ENCODE measurements at places on chromosomes 7 and 10.
A peak's percentile ranks its signal among the peaks of the same experiment; 100 is the strongest.

GRCh38 chr7:151013733-151014497 is 10.4 kb downstream of the ATG9B start:
- DNase-seq = peak; percentile 80

GRCh38 chr7:154856733-154857132 is 146.2 kb downstream of the PAXIP1 start:
- DNase-seq = no peak

DNA sequence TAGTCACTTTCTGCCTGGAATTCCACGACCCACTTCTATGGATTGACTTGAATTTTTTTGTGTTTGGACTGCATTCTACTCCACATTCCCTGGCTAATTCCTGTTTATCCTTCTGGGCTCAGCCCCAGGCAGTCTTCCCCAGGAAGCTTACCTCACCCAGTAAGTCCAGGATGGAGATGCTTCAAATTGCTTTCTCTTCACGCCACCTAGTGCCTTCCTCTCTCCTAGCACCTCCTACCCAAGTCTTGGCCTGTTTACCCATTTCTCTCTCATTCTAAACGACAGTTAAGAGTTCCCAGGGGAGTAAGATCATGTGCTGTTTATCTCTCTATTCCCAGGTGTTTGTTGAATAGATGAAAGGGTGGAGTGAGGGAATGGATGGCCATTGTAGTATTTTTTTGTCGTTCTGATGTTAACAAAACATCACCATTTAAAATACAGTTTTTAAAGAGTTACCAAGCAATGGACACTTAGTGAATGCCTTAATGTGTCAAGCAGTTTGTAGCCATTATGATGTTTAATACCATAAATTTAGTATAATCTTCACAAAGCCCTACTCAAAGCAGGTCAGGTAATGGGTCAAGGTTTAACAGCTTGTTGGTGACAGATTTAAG is 45.5 kb upstream of the TARP start:
- no peak for DNase-seq

DNA sequence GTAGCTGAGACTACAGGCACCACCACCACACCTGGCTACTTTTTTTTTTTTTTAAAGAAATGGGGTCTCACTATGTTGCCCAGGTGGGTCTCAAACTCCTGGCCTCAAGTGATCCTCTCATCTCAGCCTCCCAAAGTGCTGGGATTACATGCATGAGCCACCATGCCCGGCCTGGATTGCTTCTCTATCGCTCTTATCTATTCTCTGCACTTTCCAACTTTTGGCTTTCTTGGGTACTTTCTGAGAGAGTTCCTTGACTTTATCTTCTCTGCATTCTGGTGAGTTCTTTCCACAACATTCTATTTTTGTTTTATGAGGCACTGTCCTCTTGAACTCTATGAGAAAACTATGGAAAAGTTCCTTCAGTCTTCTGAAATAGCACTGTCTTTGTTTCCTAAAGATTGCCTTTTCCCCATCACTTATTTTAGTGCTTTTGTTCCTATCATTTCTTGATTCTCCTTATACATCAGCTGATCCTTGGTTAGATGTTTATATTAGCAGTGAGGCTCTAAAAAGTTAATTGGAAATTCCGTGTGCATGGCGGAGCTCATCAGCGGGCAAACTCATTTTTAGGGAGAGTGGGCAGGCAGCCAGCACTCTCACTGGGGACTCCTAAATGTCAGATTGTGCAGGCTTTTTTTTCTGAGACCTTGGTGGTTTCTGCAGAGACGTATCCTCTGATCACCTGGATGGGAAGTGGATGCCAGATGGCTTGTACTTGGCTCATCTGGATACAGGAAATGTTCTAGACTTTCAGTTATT is 43.9 kb downstream of the HIP1 start:
- no peak for DNase-seq

DNA sequence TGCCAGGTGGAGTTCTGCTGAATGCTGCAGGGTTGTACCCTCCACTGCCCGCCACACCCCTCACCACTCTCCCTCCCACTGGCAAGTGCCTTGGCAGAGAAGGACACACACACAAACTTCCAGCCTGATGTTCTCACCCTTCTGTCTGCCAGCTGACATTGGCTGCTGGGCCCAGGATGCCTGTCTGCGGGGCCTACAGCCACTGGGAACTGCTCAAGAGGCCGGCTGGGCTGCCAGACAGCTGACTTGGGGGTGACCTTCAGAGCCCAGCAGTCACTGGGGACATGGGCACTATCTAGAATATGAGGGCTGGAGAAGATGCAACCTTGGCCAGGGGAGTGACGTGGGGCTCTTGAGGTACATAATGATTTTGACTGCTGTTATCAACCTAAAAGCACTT is 157.1 kb downstream of the SH3PXD2A start:
- DNase-seq = no peak

DNA sequence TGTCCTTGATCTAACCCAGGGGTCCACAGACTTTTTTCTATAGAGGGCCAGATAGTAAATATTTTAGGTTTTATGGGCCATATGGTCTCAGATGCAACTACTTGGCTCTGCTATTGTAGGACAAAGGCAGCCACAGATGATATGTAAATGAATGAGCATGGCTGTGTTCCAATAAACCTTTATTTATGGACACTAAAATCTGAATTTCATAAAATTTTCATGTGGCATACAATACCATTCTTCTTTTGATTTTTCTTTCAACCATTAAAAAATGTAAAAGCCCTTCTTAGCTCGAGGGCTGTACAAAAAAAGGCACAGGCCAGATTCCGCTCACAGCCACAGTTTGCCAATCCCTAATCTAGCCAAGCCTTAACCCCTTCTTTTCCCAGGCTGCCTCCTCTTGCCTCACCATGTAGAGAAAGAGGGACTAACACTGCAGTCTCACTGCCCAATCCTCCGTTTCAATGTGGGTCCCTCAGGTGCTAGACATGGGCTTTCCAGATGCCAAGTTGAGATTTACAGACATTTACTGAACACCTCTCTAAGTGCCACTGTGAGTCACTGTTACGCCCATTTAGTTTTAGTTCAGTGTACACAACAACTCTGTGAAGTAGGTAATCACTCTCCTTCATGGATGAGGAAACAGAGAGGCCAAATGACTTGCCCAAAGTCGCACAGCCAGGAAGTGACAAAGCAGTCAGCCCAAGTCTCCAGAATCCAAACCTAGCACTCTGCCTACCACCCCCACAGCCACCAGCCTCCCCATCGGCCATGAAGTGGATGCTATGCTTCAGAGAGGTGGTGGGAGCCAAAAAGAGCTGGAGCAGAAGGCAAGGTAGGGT is 132.6 kb upstream of the PDLIM1 start:
- DNase-seq = no peak

GRCh38 chr10:201328-201771 is 66.1 kb downstream of the ZMYND11 start:
- no peak for DNase-seq

- no peak for DNase-seq
Measured at GRCh38 chr7:81484261-81484660, 285.6 kb downstream of the HGF start.

GRCh38 chr7:141153231-141153630 is 79.4 kb downstream of the TMEM178B start:
- no peak for DNase-seq

DNA sequence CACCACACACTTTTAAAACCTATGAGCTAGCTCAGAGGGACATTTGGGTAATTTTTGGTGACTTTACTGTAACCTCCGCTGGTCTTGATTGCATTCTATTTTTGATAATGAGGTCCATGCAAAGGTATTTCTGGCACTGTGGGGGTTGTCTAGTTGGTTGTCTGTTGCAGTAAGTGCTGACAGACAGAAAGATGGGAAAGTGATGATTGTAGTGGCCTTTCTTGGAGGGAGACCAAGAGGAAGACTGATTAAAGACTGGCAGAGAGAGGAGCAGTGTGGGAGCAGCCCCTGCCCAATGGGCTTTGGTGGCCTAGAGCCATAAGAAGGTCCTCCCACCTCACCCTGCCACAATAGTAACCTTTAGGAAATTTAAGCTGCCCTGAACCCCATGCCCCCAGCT is 173.4 kb upstream of the CTBP2 start:
- no peak for DNase-seq

DNA sequence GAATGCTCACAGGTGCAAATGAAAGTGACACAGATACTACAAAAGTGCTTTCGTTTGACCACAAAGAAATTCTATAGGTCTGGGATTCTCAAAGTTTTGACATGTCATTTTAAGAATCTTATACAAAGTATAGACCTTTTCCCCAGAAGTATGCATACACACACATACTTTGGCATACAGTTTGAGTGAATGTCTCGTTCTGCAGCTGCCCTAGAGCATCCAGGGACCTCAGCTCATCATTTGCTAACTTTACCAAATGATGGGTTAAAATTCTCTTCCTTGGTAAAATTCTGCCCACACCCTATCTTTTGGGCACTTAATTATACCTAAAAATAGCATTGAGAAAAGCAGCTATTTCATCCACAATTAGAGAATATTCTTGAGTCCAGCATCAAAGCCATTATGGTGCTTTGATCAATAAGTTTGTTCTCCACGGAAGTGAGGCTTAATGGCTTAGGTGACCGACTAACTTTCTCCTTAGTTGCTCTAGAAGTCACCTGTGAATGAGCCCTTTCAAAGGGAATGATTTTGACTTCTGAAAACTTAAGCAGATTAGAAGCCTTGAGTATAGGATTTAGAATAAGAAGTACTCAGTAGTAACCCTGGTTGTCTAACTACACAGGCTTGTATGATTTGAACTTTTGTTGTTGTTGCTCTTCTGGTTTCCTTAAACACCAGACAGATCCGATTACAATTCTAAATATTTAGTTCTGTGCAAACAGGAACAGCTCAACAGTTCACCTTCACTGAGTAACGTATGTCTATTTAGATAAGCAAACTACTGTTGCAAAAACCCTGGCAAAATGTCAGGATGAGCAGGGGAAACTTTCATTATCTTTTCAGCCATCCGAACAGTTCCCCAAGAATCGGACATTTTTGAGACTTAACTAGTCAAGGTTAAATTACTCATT is 70.6 kb downstream of the CNNM2 start:
- DNase-seq = no peak

GRCh38 chr7:54785261-54785660 is 26.2 kb upstream of the SEC61G start:
- DNase-seq = no peak

DNA sequence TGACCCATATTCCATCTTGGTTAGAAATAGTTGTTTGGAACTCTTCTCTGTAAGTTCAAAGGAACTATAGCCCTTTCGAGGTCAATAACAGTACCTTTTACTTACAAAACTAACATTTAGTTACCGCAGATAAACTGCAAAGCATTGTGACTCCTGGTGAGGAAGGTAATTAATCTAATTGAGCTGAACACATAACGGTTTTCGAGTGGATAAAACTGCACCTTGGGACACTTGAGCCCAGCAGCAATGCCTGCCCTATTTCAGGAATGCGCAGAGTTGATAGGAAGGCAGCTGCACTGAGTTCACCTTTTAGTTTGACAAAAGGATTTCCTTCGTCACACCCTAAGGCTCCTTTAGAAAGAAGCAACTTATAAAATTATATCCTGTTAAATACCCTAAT is 75.4 kb downstream of the JAZF1 start:
- no peak for DNase-seq

DNA sequence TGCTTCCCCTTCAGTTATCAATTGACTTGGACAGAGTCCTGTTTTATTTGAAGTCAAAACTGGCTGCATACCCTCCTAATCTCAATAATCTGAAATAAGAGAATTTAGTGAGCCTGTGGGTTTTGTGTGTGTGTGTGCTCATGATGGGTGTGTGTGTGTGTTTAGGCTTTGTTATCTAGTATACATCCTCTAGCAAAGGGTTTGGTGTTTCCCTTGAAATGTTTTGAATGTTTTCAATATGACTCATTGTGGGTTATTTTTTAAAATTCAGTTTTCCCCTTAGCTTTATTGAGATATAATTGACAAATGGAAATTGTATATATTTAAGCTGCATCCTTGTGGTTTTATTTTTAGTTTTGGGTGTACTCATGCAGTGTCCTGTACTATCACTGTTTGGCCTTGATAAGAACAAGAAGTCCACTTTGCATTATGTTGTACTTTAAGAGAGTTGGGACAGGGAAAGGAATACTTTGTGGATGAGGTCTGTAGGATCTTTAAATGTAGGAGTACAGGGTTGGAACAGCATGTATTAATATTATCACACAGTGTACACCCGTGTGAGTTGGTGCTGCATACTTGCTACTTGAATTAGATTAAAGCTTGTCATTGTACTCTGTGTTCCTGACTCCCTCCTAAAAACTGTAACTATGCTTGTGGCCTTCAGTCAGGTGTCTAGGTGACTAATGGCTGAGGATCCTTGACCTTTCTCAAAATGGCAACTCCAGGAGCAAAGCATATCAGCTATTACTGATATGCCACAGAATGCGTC is 58.3 kb downstream of the VCL start:
- no peak for DNase-seq

Measured in stimulated activated CD4-positive, alpha-beta T cell treated with anti-CD3 and anti-CD28 coated beads, Interleukin-12 subunit alpha, Interleukin-12 subunit beta, amount 100 ng/mL, for 24 hours (primary cell).